ENCODE measurements at places on chromosomes 16 and 17. TPM values are rescaled to one million over a fixed set of nuclear protein-coding genes. Genes with fewer than 3 reads are reported as not detected.
A peak's percentile ranks its signal among the peaks of the same experiment; 100 is the strongest.

DNA sequence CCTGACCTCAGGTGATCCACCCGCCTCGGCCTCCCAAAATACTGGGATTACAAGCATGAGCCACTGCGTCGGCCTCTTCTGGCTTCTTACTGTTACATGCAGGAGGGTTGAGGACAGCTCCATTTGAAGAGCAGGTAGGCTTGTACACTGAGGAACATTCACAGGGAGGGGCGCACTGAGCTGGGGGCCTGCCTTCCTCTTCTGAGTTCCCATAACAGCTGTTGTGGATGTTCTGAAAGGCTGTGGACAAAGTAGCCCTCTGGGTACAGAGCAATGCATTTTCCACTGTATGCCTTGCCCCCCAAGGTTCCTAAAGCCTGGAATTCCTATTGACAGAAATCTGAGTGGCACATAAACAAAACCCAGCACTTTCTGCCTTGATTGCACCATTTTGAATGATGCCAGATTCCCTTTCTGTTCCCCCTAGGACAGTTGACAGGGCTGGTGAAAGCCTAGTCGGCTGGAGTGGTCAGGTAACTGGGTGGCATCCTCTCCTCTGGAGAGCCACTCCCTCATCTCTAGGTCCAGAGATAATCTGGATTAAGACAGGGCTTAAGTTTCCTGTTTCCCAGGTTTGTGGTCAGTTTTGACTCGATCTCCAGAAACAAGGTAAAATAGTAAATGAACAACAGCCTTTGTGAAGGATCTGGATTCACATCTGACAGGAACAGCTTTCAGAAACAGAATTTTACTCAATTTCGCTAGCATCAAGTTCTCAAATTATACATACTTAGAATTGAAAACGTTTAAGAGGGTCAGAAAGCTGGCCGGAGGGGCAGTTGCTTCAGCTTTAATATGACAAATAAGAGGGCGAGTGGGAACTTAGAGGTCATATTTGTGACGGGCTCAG is 1.3 kb upstream of the CDK5R1 start:
- no peak for DNase-seq

GRCh38 chr17:61996916-61997605 is 68.0 kb downstream of the MED13 start:
- DNase-seq, result peak; percentile 56

DNA sequence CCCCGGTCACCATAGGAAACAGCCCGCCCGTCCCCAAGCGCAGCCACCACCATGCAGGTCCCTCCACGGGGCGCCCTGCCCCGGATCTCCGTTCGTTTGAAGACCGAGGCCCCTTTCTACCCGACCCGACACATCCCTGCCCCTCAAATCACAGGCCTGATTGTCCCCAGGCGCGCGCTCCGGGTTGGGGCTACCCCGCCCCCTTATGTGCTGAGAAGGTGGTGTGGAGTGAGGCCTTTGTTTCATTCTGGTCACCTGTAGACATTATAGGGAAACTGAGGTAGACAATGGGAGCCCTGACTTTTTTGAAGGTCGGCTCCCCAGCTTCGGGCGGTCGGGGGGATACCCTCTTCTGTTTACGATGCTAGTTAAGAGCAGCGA is 763 bp upstream of the ACTG1 start:
- peak; percentile 59 for DNase-seq

DNA sequence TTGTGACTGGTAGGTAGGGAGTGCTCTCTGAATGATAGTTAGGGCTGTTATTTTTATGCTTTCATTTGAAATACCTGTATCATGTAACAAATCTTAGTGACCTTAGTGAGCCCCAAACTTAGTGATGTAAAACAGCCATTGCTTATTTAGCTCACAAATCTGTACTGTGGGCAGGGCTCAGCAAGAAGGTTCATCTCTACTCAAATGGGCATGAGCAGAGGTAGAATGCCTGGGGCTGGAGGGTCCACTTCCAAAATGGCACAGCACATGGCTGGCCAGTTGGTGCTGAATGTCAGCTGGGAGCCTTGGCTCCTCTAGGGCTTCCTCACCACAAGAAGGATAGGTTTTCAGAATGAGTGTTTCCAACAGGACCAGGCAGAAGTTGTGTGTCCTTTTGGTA is 49.3 kb upstream of the FOXF1 start:
- DNase-seq, result no peak

TNFRSF17 gene
- total RNA-seq, result not detected

- no peak for DNase-seq
Observed at GRCh38 chr16:2451851-2452320, 8.0 kb upstream of the TEDC2 start.

DNA sequence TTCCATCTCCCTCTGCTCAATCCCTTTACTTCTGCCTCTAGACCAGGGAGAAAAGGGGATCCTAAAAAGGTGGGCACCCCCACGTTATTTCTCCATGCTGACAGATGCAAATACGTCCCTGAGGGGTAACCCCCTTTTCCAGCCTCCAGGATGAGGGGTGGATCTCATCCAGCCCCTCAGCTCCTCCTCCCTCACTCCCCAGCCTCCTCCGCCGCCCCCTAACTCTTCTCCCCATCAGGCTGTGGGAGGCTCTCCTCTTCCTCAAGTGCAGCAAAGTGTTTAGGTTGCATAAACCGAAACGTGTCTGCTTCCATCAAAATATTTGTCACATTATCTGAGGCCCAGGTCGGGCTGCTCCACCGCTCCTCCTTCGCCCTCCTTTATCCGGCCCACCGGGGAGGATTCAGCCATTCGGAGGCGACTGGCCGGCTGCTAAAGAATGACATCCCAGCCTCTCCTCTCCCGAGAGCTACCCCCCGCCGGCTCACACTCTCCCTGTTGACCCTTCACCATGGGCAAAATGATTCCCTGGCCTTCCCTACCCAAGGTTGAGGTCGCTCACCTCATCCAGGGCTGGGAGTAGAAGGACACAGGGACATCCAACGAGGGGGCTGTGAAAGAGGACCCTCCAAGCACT is 1.2 kb upstream of the C1QL1 start:
- no peak for DNase-seq

DNA sequence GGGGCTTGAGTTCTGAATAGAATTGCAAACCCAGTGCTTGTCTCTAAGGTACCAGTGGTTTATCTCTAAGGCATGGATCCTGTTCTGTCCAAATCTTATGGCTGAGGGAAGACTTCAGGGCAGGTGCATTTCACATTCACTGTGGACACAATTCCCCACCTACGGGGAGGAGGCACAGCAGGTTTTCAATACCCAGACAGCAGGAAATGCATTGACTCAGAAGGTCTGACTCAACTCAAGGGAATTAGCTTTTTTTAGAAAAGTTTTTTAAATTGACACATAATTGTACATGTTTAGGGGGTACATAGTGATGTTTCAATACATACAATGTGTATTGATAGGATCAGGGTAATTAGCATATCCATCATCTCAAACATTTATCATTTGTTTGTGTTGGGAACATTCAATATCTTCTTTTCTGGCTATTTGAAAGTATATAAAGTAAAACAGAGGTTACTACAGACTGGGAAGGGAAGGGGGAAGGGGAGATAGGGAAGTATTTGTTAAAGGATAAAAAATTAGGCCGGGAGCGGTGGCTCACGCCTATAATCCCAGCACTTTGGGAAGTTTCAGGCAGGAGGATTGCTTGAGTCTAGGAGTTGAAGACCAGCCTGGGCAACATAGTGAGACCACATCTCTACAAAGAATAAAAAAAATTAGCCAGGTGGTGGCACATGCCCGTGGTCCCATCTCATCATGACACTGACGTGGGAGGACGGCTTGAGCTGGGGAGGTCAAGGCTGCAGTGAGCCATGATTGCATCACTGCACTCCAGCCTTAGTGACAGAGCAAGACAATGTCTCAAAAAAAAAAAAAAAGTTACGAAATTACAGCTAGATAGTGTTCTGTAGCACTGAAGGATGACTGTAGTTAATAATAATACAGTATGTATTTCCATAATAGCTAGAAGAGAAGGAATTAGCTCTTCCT is 54.9 kb downstream of the RGS9 start:
- DNase-seq, result peak; percentile 79

ABCA6 gene
- total RNA-seq, result 23.1 TPM

PRSS36 gene
- total RNA-seq, result 0.17 TPM

BEAN1 gene
- total RNA-seq, result not detected

- peak; percentile 93 for DNase-seq
Observed at GRCh38 chr17:1515640-1516387, 598 bp downstream of the INPP5K start.

SLC16A11 gene
- total RNA-seq, result under 0.01 TPM

GRCh38 chr16:23893986-23894385 is 58.2 kb downstream of the PRKCB start:
- no peak for DNase-seq

GRCh38 chr16:70790815-70791214 is 10.1 kb downstream of the VAC14 start:
- no peak for DNase-seq

BICDL2 gene
- total RNA-seq, result not detected

DNA sequence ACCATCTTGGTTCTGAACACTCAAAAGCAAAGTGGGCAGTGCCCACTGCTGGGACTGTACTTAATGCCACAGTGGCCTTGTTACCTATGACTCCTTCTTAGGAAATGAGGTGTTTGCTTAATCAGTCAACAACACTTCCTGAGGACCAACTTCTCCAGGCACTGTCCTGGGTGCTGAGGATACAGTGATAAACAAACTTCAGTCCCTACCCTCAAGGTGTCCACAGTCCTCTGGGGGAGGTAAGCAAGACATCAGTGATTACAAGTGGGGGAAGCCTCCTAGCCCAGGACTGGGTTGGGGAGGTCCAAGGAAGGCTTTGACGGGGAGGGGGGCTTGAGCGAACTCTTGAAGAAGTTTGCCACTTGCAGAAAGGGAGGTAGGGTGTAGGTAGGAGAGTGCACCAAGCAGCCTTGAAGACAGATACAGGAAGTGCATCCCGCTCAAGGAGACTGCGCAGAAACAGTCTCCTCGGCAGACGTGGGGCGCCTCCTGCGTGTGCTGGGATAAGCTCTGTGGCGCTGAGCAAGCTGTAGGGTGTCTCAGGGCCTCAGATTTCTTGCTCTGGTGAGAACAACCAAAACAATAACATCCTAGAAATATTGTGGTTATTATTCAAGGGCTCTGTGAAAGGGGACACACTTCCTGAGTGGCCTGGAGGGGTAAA is 2.6 kb upstream of the ABCC3 start:
- DNase-seq, result no peak

DNA sequence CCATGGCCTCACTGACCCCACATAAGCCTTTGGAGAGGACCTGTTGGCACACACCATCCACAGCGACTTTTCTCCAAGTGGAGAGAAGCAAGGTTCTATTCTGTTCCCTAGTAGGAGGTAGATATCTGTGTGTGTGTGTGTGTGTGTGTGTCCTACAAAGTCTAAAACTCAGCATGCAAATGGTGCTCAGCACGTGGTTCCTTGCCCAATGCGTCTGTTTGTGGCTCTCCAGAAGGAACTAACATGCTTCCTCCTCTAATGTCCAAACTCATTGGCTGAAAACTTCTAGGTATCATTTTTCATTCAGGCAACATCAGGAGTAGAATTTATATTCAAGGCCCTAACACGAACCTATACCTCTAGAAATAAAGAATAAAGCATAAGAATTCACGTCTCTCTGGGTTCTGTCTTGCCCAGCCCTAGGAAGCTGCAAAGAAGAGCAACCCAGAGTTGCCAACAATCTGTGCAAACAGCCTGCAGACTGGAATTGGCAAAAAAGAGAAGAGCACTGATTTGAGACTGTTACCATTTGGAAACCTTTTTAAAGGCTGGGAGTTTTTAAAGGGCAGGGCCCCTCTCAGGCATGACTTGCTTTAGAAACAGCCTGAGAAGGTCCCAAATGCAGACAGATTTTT is 25.5 kb downstream of the MAP3K14 start:
- DNase-seq, result no peak

DNA sequence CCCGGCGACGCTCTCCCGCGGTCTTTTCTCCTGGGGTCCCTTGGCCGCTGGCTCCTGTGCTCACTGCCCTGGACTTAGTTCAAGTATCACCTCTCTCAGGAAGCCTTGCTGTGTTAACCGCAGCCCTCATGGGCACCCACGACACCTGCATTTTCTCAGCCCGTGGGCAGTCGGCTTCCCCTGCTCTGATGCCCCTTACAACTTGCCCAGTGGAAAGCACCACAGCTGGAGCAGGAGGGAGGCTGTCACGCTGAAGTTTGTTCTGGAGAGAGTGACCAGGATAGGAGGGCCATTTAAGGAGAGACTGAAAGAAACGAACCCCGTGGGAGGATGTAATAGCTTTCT is 395 bp downstream of the STXBP4 start:
- peak; percentile 49 for DNase-seq

DNA sequence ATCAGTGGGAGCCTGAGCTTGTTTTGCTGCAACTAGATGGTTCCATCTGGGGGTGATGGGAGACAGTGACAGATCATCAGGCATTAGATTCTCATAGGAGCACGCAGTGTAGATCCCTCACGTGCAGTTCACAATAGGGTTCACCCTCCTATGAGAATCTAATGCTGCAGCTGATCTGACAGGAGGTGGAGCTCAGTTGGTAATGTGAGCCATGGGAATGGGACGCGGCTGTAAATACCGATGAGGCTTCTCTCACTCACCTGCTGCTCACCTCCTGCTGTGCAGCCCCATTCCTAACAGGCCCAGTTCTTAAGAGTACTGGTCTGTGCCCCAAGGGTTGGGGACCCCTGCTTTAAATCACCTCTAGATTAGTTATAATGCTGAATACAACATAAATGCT is 137.5 kb upstream of the PLEKHM1 start:
- DNase-seq, result no peak

DNA sequence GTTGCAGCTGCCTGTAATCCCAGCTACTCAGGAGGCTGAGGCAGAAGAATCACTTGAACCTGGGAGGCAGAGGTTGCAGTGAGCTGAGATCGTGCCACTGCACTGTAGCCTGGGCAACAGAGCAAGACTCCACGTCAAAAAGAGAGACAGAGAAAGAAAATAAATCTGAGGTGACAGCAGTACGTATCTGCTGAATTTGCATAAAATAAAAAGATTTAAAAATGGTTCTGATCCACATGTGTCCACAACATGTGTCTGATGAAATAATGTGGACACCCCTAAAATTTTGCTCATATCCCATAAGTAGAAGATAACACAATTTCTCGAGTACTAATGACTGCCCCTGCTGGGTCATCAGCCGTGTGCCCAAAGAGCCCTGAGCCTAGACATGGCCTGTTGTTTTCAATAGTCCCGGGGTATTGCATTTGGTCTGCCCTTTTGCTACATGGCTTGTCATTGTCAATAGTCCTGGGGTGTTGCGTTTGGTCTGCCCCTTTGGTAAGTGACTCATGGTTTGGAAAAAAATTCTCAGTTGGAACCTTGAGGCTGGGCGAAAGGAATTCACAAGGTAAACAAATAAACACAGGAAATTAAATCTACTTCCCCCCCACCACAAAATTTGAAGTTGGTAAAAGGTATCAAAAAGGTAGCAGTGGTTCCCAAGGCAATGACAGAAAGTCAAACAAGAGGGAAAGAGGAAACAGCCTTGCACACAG is 434.6 kb upstream of the MAF start:
- no peak for DNase-seq

- no peak for DNase-seq
Observed at GRCh38 chr17:32264823-32265191, 825 bp upstream of the RHBDL3 start.

CHAD gene
- not detected for total RNA-seq

C17orf50 gene
- not detected for total RNA-seq

GRCh38 chr17:6212766-6213165 is 142.6 kb downstream of the WSCD1 start:
- no peak for DNase-seq

GRIN2A gene
- total RNA-seq, result under 0.01 TPM

NIP7 gene
- 20.0 TPM for total RNA-seq

MEIOC gene
- total RNA-seq, result not detected

SLC5A11 gene
- total RNA-seq, result under 0.01 TPM

GRCh38 chr17:44315760-44316731 is 7.6 kb downstream of the RUNDC3A start:
- no peak for DNase-seq

MPO gene
- total RNA-seq, result not detected

All from fibroblast of lung (primary cell).